Stimulated activated CD4-positive, alpha-beta T cell treated with anti-CD3 and anti-CD28 coated beads, Interleukin-4, amount 100 ng/mL, for 24 hours (primary cell): ENCODE measurements at places on chromosomes 12 and 14.

GRCh38 chr14:102793531-102794328 lies 16.5 kb downstream of the TRAF3 start:
- no peak for DNase-seq

GRCh38 chr14:29463727-29464395 lies 463.8 kb downstream of the PRKD1 start:
- DNase-seq, result no peak

- DNase-seq, result no peak
Observed at GRCh38 chr12:32446316-32447119, 47.2 kb downstream of the FGD4 start.

GRCh38 chr12:83700838-83701237 lies 1014.1 kb downstream of the TMTC2 start:
- DNase-seq, result no peak

DNA sequence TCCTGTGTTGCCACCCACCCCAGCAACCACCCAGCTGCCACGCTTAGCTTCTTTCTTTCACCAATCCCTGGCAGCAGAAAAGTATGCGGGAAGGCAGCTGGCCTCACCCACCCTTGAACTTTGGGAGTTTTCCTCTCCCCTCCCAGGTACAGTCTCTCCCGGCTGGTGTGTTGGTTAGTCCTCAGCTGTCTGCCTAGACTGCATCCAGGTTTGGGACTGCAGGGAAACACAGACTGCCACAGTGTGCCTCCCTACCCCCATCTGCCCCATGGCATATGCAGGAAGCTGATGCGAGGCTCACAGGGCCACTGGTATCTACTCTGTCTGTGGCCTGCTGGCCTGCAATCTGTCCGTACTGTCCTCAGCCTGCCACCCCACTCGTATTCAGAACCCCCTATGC lies 2.1 kb downstream of the CD9 start:
- DNase-seq, result no peak

GRCh38 chr12:89484470-89484869 lies 40.1 kb downstream of the GALNT4 start:
- no peak for DNase-seq

DNA sequence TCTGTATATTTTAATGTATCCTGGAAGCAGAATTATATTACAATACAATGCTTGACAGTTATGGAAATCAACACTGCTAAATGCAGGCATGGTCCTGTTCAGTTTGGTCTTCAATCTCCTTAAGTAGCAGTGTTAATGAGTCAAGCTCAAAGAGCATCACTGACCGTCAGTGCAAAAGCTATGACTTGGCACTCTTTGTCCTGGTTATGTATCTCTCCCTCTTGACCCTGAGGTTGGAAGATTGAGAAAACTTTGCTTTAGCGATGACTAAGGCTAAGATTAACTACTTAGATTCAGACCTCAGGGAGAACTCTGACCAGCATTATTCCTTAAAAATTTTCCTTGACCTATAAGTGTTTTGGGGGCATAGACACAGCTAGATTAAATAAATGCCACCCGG lies 10.9 kb downstream of the CLEC7A start:
- no peak for DNase-seq

GRCh38 chr12:81596558-81596957 lies 162.6 kb downstream of the PPFIA2 start:
- no peak for DNase-seq

GRCh38 chr12:28602786-28603185 lies 412.5 kb downstream of the CCDC91 start:
- no peak for DNase-seq

DNA sequence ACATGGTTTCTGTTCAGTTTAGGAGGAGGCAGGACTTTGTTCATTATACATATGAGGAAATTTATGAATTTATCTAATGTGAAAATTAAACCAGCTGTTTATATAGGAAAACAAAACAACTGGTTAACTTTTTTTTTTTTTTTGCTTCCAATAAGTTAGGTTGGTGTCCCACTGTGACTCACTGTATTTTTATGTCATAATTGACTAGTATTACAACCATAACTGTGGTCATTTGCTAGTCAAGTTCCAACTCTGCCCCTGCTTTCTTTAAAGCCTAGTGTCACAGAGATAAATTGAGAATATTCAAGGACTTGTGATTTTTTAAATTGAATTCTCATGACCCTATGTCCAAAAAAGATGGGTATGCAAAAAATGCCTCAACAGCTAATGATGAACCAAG lies 227.7 kb downstream of the BCAT1 start:
- no peak for DNase-seq

DNA sequence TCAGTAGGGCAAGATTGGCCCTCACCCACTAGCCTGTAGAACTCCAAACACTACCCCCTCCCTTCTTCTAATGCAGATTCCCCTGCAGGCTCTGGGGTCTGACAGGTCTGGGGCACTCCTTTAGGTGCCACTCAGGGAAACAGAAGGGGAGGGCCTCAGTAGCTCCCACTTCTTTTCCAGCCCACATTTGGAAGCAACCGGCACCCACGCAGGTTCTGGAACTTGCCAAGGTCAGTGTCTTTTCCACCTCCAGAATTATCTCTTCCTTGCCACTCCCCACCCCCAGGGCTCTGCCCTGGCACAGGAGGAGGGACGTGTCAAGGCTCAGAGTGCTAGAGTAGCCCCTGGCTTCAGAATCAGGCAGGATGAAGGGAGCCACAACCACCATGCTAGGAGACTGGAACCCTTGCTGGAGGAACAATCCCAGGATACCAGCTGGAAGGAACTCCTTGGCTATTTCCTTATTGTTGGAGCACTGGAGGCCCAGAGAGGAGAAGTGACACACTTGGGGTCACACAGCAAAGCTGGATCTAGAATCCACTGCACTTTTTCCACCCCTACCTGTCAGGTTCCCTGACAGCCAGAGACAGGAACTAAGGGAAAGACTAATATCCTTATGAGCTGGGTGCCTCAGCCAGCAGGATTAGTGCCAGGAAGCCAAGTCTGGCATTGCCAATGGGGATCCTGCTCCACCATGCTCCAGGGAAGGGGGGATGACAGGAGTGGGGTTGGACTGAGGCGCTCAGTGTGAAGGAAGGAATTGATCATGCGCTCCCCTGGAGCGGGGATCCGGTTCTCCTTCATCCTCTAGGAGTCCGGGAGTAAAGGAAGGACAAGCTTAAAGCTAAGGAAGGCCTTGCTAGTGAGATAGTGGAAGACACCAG lies 1.8 kb upstream of the FIGNL2 start:
- no peak for DNase-seq

- no peak for DNase-seq
Observed at GRCh38 chr12:91105807-91106206, 5.5 kb downstream of the LUM start.
